ENCODE measurements at places on chromosomes 6 and 20.

DNA sequence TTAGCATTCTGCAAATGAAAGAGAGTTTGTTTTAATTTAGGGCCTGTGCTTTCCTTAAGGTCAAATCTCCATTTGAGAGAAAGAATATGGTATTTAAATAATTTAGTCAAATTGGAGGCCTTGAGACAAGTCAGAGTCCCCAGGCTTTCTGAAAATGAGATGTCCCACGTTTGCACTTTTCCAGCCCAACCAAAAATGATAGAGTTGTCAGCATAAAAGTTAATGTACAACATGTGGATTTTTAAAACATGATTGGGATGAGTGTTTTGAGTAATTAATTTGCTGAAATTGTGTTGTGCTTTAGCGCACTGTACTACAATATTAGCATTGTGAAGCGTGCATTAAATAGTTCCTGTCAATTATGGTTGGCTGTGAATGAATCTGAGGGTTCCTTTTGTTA, 10.0 kb downstream of the CD83 start:
- no peak for DNase-seq

DNA sequence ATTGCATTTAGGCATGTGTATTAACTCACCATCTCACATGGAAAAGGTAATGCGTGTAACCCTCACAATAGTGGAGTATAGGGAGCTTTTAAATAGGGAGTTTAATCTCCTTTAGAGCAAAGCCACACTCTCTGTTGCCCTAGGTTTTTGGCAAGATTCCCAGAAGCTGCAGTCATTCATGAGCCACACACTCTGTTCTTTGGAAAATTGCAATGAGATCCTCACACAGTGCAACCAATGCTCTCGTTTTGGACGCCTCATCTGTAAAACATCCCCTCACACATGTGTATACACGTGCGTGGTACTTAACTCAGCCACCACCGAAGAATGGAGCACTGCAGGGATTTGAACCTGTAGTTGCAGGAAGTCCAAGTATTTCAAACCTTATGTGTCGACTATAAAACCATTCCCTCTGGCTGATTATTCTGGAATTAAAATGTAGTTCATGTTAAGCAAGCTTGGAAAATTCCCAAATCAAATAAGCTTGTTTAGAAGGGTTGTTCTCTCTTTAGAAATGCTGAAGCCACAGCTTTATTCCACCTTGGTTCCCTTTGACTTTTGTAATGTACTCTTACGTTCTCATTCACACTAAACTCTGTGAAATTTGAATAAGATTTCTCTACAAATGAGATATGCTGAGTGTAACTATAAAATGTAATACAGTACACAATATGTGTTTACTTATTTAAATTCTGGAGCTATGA, 489.8 kb upstream of the MANEA start:
- DNase-seq: no peak

GRCh38 chr6:30441171-30441570, 48.1 kb upstream of the HLA-E start:
- DNase-seq: no peak

DNA sequence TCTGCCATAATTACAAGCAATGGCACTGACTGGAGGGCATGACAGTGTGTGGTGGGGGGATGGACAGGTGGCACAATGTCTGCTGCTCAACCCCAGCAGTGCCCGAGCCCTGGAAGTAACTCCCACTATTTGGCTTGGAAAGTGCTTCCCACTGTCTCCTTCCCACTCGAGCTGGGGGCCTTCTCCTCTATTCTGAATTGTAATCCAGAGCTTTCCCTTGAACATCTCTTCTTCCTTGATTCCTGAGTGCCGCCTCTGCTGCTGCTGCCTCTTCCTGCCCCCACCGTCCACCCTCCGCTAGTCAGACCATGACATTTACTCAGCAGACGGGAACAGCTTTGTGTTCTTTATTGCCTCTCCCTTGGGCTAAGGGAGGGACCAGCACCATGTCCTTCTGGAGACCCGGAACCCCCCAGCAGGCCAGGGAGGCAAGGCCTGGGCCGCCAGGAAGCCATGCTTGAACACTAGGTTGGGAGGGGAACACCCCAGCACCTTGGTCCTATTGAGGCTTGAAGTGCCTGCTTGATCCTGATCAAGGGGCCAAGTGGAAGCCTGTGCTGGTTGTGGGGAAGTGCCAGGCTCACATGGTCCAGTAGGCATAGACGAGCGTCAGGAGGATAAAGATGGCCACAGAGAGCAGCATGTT, 17.0 kb downstream of the CCDC167 start:
- no peak for DNase-seq

DNA sequence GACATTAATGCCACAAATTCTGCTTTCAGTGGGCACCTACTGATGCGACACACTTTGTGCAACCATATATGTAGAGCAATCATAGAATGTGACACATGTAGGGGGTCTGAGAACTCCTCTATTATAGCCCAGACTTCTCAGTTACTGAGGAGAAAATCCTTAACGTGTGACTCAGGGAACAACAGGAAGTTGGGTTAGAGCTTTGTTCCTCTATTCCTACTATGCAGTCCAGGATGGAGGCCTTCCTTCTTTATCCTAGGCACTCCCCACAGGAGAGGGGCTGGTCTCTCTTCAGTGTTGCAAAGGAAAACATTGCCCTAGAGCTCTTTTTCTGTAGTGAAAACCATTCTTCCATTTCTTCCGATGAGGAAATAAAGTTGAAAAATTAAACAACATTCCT, 39.6 kb upstream of the RCAN2 start:
- no peak for DNase-seq

Measured in activated naive CD4-positive, alpha-beta T cell treated with Interleukin-2 at 50 U/mL for 16 hours (primary cell).